ENCODE measurements at places on chromosomes 5 and 9.

GRCh38 chr9:137788561-137789294, 88.9 kb upstream of the CACNA1B start:
- no peak for DNase-seq

DNA sequence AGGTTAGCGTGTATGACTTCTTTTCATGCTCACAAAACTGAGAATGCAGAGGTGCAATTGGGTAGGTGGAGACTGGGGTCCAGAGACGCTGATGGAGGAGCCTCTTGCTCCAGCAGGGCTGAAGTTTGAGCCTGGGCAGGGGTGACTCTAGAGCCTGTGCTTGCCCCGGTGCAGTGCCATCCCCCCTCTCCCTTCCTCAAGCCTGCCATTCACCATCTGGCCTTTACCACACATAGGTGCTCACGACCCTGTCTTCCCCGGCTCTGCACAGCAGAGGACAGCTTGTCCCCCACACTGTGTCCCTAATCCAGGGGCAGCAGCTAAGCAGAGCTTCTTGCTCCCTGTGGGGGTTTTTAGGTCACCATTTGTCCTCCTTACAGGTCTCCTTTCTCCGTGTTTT, 86.5 kb downstream of the DAP start:
- DNase-seq, result no peak

GRCh38 chr5:151110122-151110681, 29.4 kb upstream of the TNIP1 start:
- DNase-seq, result no peak

DNA sequence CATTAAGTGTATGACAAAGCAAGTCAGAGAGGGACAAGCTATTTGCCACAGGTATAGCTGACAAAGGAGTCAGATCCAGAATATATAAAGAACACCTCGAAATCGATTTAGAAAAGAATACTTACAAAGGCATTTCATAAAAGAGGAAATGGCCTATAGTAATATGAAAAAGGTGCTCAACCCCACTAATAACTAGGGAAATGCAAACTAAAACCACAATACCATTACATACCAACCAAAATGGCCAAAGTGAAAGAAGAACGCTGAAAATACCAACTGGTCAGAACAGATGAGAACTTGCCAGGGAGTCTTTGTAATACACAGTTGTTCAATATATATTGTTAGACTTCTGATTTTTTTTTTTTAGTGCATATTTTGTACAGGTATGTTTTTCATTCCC, 152.9 kb downstream of the CDC42SE2 start:
- no peak for DNase-seq

DNA sequence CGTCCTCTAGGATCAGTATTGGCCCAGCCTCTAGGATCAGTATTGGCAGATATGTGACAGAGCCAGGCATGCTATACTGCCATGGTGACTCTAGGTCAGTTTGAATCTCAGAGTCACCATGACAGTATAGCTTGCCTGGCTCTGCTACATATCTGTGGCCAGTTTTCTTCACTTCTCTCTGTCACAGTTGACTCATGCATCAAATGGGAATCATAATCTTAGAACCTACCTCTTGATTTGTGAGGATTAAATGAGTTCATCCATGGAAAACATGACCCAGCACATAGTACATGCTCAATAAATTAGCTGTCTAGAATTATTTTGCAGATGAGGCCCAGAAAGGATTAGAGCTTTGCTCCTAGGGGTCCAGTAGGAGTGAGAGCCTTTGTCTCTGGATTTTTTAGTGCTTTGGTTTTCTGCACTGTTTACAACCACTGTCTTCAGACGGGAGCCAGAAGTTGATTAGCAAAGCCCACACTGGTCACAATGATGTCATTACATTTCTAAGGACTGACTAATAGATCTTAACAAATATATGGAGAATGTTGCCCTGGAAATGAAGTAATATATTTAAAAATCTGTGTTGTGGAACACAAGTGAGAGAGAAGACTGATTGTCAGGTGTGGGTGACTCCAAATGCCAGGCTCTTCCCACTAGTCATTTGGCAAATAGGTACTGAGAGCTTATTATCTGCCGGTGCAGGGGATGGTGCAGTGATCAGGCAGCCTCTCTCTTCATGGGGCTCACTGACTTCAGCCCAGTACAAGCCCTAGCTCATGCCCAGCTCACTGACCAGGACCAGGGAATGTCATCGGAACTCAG, 76.0 kb downstream of the COL15A1 start:
- DNase-seq, result no peak

- no peak for DNase-seq
Observed at GRCh38 chr5:150105928-150106615, 19.7 kb upstream of the CSF1R start.

DNA sequence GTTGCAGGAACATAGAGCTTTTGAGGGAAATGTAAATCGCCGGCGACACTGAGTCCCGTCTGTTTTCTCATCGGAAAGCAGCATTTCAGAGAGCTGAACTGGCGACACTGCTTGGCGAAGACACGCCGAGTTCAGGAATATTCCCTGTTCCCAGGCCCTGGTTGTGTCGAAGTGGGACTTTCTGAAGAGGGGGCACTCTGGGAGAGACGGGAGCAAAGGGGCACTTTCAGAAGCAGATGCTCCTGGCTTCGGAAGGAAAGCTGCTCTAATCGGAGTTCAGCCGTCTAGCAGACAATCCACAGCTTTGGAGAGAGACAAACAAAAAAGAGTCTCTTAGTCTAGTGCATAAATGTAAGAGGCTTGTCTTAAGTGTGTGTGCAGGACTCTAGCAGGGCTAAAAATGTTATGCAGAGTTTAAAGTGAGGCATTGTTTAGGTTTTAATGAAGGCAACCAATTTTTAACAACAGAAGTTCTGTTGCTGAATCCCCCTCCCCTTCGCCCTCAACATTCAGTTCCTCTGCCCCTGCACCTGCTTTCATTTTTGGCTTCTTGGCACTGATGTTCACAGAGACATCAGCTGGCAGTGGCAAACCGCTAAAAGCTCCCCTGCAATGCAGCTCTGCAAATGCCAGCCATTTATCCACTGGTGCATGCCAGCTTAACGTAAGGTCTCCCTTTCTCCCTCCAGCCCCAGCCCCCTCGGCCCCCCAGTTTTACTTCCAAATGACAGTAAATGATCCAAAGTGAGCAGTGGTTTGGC, 289.5 kb upstream of the MPDZ start:
- no peak for DNase-seq

DNA sequence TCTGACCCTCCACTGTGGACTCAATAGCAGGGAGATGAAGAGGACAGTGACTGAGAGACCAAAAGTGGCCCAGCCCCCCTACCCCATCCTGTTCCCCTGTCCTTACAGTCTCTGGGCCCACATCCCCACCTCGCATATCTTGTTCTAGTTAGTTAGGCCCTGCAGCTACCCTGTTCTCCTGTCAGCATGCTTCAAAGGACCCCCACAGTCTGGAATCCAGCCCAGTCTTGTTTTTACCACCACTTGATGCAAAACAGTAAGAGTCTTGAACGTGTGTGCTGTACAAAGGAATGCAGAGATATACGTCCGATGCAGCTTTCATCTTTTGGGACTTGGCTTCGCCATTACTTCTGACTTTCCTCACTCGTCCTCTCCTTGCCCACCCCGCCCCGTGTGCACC, 12.2 kb upstream of the POMT1 start:
- DNase-seq, result no peak

DNA sequence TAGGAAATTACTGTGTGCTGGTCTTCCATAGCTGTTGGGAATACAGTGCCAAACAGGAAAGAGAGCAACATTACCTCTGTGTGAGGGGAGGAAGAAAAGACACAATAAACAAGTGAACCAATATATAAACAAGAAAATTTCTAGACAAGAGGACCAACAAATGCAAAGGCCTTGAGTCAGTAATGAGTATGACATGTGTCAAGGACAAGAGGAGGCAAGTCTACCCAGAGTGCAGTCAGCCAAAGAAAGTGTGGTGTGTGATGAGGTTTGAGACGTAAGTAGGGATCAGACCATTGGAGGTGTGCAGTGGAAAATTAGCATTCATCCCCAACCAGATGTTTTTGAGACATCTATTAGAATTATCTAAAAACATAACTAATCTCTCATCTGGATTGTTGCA, 69.5 kb upstream of the CDH6 start:
- no peak for DNase-seq

- no peak for DNase-seq
Observed at GRCh38 chr5:2883771-2884170, 132.3 kb upstream of the IRX2 start.

DNA sequence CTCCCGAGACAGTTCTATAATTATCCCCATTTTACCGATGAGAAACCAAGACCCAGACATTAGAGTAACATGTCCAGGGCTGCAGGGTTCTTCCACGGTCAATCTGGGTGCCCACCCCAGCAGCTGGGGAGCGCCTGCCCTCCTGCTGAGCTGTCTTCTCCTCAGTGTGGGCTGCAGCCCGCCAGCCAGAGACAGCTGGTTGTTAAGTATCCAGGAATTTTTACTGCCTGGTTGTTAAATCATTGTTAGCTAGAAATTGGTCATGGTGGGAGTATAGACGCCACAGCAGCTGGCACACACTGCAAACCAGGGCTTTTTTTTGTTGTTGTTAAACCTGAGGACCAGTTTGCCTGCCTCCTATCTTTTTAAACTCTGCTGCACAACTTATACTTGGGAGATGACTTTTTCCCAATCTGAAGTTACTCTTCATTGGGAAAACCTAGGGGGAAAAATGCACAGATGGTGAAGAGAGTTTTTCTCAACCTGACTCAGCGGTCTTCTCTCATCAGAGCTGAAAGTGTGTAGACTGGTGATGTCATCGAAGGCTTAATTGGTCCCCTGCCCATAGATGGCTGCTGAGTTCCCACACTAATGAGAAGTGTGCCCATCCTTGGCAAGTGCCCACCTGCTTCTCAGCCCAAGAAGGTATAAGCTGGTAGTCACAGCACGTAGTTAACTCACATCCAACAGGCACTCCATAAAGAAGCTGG, 208.6 kb downstream of the DRD1 start:
- no peak for DNase-seq

DNA sequence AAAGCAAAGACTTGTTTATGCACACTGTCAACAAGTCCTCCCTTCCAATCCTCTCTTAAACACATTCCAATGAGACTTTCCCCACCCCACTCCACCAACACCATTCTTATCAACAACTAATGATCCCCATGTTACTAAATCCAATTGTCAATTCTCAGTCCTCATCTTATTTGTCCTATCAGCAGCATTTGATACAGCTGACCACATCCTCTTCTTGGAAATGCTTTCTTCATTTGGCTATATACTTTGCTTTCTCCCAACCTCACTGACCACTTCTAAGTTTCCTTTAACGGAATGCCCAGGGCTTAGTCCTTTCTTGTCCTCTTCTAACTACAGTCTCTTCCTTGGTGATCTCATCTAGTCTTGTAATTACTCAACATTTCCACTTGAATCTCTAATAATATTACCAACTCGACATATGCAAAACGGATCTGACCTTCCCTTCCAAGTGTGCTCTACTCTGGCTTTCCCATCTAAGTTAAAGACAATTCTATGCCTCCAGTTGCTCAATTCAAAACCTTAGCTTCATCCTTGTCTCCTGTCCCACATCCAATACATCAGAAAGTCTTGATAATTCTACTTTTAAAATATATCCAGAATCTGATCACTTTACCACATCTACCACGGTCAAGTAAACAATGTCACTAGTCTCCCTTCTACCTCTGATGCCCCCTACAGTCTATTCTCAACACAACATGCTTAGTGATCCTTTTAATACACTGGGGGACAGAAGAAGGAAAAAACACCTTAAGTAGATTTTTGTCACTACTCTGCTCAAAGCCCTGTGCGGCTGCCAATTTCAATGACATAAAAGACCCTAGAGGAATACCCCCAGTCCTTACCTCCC, 25.5 kb downstream of the AGTPBP1 start:
- no peak for DNase-seq

DNA sequence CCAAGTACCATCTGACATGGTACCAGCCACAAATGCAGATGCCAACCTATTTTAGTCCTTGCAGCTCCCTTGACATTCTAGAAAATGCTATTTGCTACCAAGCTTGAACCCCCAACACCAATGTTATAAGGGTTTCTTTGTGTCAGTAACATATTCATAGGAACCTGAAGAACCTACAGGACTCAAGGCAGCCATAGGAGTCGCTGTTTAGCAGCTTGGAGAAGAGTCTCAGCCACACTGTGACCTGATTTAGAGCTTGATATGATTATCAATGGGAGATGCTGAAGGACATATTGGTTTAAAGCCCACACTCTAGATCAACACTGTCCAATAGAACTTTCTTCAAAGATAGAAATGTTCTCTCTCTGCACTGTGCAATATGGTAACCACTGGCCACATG, 6.4 kb upstream of the ZFR start:
- no peak for DNase-seq

- no peak for DNase-seq
Observed at GRCh38 chr9:114914139-114914538, 16.3 kb downstream of the TNFSF8 start.

GRCh38 chr5:163661360-163661759, 155.9 kb downstream of the MAT2B start:
- no peak for DNase-seq

GRCh38 chr9:105978826-105979225, 284.5 kb downstream of the TMEM38B start:
- no peak for DNase-seq

GRCh38 chr5:108339220-108339619, 42.7 kb downstream of the FBXL17 start:
- no peak for DNase-seq

DNA sequence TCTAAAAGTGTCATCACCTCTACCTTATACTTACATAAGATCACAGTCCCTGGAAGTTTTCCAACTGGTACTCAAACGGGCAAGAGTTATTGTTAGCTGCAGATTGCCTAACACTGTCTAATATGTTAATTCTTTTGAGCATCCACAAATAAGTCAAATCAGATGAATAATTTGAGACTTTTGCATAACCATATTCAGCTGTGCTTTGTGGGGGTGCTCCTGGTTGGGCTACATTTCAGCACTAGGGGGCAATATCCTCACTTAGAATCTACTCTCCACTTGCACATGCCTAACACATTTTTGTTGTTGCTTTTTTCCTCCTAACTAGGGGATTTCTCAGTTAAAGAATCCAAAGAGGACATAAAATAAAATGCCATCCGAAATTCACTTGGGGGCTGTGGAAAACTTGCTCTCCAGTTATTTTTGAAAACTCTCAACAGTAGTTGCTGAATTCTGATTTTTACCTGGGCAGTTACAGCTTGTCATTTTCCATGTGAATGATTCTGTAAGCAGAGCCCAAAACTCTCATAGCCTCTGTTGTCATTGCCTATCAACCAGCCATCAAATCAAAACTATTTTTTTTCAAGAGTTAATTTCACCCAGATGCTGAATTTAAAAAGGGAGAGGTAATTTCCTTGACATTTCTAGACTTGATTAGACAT, 71.5 kb downstream of the TRIM36 start:
- no peak for DNase-seq

- DNase-seq, result no peak
Observed at GRCh38 chr5:82396871-82397514, 118.8 kb upstream of the RPS23 start.

DNA sequence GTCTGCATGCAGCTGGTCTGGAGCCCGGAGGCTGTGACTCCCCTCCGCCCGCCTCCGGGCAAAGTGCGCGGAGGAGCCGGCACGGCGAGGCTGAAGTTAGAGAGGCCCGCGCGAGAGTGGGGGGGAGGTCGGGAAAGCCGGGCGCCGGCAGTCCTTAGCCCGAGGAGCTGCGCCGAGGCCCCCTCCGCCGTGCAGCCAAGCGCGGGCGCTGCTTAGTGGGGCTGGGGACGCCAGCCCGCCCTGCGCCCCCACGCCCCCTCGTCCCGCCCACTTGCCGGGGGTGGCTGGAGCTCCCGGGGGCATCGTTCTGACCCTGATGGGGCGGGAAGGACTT, 403 bp downstream of the NINJ1 start:
- no peak for DNase-seq
